ENCODE measurements at places on chromosomes 4 and X.
A peak's percentile ranks its signal among the peaks of the same experiment; 100 is the strongest.

DNA sequence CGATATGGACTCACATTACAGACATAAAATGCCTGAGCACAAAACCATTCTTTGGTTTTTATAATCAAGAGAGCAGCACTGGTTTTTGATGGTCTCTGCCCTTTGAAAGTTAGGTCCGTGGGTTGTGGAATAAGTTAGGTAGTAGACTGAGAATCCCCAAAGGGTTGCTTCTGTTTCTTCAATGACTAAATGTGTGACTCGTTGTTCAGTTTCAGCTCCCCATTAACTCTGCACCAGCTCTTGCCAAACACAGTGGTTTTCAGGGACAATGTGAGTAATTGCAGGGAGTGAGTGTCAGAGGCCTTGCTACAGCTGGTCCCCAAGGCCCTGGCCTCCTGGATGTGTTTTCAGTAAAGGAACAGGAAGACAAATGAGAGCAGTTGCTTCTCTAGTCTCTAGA lies 24.8 kb downstream of the SMIM20 start:
- no peak for DNase-seq

- DNase-seq, result no peak
Measured at GRCh38 chr4:167838686-167839085, 253.7 kb upstream of the ANXA10 start.

DNA sequence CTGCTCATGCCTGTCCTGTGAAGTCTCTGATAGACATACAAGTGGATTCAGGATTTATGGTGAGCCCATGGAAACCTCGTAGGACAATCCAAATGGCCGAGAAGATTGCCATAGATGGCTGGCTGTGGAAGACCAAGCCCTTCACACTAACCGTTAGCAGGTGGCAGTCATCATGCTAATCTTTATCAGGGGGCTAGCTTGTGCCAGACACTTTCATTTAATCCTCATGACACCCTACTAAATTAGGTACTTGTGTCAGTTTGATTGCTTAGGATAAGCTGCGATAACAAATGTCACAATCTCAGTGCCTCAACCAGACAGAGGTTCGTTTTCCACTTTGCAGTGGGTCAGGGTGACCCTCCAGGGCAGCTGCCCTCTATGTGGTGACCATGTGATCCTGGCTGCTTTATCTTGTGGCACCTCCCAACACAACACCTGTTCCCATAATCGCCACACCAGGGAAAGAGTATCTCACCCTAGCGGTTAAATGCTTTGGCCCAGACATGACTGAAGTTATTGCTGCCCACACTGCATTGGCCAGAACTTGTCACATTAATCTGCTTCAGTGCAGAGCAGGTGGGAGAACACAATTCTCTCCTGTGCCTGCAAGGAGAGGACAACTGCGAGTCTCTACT lies 60.8 kb downstream of the REPS2 start:
- DNase-seq, result no peak

DNA sequence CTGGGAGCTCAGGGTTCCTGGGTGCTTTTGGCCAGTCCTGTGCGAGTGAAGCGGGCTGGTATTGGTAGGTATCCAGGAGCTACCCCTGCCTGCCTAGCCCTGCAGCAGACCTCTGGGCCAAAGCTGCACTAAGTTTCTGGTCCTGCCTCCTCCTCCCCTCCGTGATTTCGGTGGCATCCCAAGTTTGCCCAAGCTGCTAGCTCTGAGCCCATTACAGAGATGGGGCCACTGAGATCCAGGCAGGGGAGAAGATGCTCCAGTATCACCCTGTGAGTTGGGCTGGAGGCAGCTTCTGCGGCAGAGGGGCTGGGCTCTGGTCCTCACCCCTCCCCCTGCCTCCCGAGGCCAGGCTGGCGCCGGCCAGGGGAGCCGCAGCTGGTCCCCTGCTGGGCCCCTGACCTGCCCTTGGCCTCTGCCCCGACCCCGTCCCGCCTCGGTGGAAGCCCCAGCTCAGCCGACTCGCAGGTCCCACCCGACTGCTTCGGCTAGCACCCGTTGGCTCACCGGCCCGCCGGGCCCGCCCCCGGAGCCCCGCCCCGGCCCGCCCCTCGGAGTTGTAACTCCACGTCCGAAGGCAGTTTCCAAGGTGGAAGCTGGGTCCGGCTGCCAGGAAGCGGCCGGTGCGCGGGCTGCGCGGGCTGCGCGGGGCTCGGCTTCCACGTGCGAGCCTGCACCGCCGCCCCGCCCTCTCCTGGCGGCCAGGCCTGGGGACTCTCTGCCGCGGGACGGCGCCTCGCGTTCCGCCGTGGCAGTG lies at the start of gene DUSP9:
Gene DUSP9, plus strand, starts transcription at position 584 of the 754 bp plus-strand sequence. CDS start 751 bp downstream, outside the sequence.
- no peak for DNase-seq

- peak; percentile 37 for DNase-seq
Measured at GRCh38 chrX:47030339-47030738, 47.9 kb upstream of the RGN start.

GRCh38 chr4:61004651-61005170 lies 195.4 kb upstream of the ADGRL3 start:
- no peak for DNase-seq

DNA sequence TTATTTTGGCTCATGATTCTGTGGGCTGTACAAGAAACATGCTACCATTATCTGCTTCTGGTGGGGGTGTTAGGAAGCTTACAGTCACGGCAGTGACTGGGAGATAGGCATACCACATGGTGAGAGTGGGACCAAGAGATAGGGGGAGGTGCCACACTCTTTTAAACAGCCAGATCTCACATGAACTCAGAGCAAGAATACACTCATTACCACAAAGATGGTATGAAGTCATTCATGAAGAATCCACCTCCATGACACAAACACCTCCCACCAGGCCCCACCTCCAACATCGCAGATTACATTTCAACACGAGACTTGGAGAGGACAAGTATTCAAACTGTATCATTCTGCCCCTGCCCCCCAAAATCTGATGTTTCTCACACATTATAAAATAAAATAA lies 2396.7 kb downstream of the PCDH7 start:
- no peak for DNase-seq

GRCh38 chr4:79862821-79863220 lies 210.2 kb downstream of the ANTXR2 start:
- no peak for DNase-seq

- no peak for DNase-seq
Measured at GRCh38 chr4:110159541-110159940, 38.9 kb downstream of the ELOVL6 start.

DNA sequence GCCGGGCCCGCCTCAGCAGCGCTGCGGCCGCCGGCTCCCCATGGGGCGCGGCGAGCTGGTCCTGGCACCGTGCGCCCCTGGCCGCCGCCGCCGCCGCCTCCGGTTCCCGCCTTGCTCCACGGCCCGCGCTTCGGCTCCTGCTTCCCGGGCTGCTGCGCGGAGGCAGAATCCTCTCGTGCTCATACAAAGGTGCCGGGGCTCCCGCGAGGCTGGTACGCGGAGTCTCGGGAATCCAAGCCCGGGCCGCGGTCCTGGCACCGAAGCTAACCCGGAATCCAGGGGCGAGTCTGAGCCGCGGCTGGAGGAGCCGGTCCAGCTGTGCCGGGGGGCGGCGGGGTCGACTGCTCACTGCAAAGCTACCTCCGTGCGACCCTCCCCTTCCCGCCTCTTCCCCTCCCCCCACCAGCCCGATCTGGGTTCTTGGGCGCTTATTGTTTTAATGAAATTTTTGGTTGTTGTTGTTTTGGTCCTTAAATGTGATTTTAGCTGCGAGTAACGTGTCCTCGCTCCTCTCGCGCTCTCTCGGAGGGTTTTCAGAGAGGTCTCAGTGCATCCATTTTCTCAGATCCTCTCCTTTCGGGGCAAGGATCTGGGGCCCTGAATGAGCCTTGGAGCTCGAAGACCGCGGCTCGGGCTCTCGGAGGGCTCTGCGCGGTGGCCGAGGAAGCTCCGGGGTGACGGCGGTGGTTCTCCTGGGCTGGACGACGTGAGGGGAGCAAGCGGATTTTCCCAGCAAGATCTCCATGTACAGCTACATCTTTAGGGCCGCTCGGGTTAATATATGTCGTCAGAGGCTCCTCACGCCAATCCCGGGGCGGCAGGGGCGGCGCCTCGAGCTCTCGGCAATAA lies at the start of gene HAND2:
Gene HAND2, minus strand, starts transcription at position 753 of the 849 bp plus-strand sequence. CDS start 940 bp downstream, outside the sequence.
- DNase-seq, result no peak

DNA sequence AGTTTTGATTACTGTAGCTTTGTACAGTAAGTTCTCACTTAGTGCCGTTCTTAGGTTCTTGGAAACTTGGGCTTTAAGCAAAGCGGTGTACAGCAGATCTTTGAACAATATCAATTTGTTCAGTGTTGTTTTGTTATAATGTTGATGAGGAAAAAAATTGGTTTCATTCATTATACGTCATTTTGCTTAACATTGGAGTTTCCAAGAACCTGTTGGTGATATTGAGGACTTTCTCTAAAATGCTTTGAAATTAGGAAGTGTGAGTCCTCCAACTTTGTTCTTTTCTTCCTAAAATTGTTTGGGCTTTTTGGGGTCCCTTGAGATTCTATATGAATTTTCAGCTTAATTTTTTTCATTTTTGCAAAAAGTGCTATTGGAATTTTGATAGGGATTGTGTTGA lies 49.1 kb downstream of the STAG2 start:
- no peak for DNase-seq

- DNase-seq, result no peak
Measured at GRCh38 chr4:29309050-29309449, 1411.1 kb upstream of the PCDH7 start.

DNA sequence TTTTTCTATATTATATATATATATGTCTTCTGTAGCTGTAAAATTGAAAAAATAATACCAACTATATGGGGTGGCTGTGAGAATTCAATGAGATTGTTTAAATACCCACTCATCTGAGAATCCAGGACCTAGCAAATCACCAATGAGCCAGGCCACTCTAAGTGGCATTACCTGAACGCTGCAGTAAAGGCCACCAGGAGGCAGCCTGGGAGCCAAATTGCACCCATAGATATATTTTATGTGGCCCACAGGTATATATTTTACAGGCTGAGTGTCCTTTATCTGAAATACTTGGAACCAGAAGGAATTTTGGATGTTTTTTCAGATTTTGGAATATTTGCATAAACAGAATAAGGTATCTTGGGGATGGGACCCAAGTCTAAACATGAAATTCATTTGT lies 58.2 kb upstream of the C4orf50 start:
- no peak for DNase-seq

GRCh38 chrX:53156207-53156596 lies 62.3 kb downstream of the KANTR start:
- DNase-seq, result no peak

GRCh38 chrX:149469406-149469805 lies 35.7 kb downstream of the IDS start:
- DNase-seq, result no peak

GRCh38 chr4:54999003-54999402 lies 126.4 kb downstream of the KDR start:
- DNase-seq, result no peak

DNA sequence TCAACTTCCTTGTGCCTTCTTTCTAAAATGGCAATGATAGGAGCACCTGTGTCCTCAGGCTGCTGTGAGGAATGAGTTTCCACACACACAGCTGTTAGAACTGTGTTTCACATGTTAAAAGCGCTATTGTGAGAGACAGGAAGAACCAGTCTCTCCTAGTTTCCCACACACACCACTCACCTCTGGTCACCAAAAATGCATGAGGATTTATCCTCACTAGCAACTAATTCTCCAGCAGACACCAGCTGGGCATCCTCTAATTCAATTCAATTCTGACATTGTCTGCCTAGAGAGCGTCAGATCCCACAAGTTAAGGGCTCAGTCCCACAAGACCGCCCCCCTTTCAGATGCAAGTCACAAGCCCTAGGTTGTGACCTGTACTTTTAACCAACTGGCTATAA lies 29.0 kb upstream of the SLC2A9 start:
- no peak for DNase-seq

- no peak for DNase-seq
Measured at GRCh38 chrX:100674705-100675104, 30.7 kb downstream of the SRPX2 start.

- DNase-seq, result no peak
Measured at GRCh38 chr4:112952313-112952700, 97.1 kb upstream of the ANK2 start.

- no peak for DNase-seq
Measured at GRCh38 chr4:8706216-8707044, 113.9 kb downstream of the CPZ start.

- DNase-seq, result no peak
Measured at GRCh38 chr4:43853565-43854264, 594.9 kb downstream of the KCTD8 start.

- DNase-seq, result no peak
Measured at GRCh38 chr4:97185233-97185632, 958.0 kb downstream of the STPG2 start.

DNA sequence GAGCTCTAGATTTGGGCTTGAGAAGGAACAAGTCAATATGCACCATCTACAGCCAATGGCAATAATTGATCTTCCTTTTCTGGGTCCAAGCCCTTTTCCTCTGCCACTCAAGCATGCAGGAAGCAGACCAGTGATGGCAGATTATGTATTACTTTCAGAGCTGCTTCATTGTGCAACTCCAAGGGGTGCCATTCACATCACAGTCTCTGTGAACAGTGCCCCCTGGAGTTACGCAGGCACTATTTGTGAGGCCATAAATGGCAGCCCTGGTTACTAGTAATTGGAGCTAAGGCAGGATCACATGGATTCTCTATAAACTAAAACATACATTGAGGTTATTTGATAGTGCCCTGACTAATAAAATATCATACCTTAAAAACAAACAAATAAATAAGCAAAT lies 313.4 kb upstream of the SLC7A11 start:
- DNase-seq, result no peak

DNA sequence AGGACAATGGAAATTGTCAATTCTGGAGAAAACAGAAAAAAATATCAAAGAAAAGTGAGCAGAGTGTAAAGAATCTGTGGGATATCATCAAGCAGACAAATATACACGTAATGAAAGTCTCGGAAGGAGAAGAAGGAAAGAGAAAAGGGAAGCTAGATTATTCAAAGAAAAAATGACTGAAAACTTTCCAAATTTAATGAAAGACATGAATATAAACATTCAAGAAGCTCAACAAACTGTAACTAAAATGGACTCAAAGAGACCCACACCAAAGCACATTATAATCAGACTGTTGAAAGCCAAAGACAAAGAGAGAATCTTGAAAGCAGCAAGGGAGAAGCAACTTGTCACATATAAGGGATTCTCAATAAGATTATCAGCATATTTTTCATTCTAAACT lies 28.3 kb downstream of the PARM1 start:
- DNase-seq, result no peak

DNA sequence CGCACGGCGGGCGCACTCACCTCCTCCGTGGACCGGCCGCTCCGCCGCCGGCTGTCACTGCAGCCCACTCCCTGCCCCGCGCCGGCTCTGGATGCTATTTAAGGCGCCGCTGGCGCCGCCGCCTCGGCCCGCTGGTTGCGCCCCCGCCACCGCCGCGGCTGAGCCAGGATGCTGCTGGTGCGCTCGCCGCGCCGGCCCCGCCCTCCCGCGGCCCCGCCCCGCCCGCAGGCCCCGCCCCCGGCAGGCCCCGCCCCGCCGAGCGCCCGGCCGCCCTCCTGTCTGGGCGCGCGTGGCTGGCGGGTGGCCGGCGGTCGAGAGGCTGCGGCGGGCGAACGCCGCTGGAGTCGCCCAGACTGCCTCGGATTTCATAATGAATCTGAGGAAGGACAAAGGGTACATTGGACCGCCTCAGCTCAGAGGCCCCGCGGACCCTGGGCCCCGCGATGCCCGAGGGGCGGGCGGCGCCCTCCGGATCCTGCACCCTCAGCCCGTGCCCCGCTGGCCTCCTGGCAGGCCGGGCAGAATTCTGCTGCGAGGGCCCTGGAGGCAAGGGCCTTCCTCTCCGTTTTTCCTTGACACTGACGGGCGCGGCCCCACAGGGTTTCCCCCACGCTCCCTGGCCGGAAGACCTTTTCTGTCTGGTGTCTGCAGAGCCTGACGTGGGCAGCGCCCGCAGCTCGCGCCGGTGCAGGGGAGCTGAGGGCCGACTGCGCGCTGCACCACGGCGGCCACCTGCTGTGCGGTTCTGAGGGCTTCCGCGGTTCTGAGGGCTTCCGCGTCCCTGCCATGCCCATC lies at the start of gene ACSL1:
Gene ACSL1, minus strand, starts transcription at position 73 of the 795 bp plus-strand sequence. CDS start 22,454 bp downstream, outside the sequence.
- peak; percentile 70 for DNase-seq
